ENCODE measurements at places on chromosomes 3 and 15.

- DNase-seq, result peak; percentile 10
Measured at GRCh38 chr3:108391917-108392593, 95.7 kb downstream of the HHLA2 start.

GRCh38 chr15:70488002-70488605 is 275.3 kb downstream of the UACA start:
- DNase-seq, result peak; percentile 72

GRCh38 chr15:71551566-71551965 is 258.8 kb upstream of the NR2E3 start:
- DNase-seq, result no peak

- DNase-seq, result no peak
Measured at GRCh38 chr3:123521179-123521969, 63.5 kb downstream of the HACD2 start.

GRCh38 chr3:194343561-194343893 is 7.6 kb downstream of the CPN2 start:
- DNase-seq, result no peak

- DNase-seq, result no peak
Measured at GRCh38 chr3:49873623-49874022, 3.9 kb upstream of the CAMKV start.

DNA sequence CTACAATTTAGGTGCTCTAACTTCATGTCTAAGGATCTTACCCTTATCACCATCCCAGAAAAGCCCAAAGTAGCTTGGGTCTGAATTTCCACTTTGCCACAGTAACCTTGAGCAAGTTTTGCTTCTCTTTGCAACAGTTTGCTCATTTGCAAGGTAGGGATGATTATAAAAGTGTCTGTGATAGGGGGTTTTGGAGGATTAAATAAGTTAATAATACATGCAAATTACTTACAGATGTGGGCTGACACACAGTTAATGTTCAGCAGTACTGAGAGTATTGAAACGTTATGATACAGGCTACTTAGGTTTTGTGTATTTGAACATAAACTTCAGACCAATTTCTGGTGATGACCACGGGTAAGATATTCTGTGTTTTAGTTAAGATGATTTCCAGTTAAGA is 444.7 kb upstream of the TPRG1 start:
- no peak for DNase-seq

GRCh38 chr3:15097891-15098290 is 1.1 kb downstream of the RBSN start:
- no peak for DNase-seq

- DNase-seq, result no peak
Measured at GRCh38 chr15:42707068-42707467, 29.9 kb downstream of the CDAN1 start.

GRCh38 chr3:176734146-176734545 is 463.1 kb downstream of the TBL1XR1 start:
- no peak for DNase-seq

DNA sequence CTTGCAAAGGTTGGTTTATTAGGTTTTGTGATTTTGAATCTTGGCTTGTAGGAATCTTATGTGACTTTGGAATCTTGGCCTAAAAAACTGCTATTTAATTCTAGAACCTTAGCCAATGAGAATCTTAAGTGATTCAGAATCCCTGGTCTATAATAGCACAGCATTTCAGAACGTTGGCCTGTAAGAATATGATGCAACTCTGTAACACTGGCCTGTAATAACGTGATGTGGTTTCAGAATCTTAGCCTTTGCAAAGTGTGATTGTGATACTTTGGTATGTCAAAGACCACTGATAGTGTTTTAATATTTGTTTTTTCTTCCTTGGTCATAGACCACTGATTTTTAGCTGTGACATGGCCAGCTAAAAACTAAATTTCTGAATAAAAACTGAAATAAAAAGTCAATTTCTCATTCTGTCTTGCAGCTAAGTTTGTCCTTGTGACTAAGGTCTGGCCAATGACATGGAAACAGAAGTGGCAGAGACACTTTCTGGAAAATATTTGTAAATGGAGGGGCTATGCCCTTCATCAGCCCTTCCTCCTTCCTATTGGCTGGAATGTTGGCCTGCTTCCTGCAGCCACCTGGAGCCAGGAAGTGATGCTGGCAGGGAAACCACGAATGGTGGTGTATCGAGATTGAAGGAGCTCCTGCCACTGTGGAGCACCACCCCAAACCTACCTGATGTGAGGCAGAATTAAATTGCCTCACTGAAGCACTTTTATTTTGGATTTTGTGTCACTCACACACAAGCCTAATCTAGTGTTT is 42.3 kb upstream of the CORO2B start:
- DNase-seq, result no peak

DNA sequence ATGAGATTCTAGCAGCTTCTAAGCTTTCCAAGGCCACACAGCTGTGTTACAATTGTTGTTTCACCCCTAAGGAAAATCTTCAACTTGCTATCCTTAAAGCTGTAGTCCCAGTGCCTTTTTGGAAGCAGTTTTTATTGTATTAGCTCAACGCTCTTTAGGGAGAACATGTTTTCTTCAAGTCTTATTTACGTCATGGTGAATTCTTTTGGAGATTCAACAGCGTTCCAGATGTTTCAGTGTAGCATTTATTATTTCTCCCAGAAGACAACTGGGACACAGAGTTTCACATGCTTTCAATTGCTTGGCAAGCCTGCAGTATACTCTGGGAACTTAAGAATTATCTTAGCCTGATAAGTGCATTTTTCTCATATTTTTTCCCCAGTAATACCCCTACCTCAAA is 888.3 kb downstream of the PLOD2 start:
- DNase-seq, result no peak

DNA sequence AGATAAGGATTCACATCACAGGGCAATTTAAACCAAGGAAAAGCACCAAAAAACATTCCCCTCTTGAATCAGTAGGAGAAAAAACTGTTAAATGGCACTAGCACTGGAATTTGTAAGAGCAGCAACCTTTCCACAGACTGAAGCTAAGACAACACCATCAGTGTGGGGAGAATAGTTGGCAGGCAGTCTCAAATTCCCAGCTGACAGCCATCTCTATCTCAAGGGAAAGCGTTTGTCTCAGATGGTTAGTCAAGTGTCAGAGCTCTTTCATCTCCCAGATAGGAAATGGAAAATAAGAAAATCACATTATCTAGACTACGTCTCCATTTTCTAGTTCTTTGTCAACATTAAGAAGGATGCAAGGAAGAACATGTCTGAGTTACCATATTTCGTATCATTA is 228.7 kb downstream of the WDR72 start:
- DNase-seq, result no peak

GRCh38 chr3:20056725-20057611 is 16.7 kb downstream of the KAT2B start:
- DNase-seq, result no peak

- no peak for DNase-seq
Measured at GRCh38 chr15:65212097-65212496, 824 bp upstream of the CILP start.

GRCh38 chr3:158213461-158213860 is 103.6 kb downstream of the RSRC1 start:
- no peak for DNase-seq
